RWPE2 (cell line): ENCODE measurements at places on chromosomes 16 and 17.

DNA sequence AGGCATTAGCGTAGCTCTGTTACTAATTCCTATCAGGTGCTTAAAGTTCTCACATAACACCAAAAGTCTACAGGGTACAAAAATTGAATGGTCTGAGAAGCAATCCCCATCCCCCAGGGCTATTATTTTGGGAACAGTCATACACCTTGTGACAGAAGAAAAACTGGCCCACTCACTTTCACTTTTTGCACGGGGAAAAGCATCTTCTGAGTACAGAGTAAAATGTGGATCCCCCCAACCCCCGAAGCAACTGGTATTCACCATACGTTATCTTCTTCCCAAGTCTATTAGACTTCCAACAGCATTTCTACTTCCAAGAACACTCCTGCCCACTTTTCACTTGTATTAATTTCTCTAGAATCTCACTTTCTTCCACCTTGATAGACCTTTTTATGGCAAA lies 11.8 kb downstream of the GGA3 start:
- no peak for DNase-seq

- DNase-seq, result no peak
Measured at GRCh38 chr16:55019419-55020131, 88.9 kb downstream of the IRX5 start.

- DNase-seq, result no peak
Measured at GRCh38 chr17:82441691-82442487, 8.7 kb downstream of the CYBC1 start.

DNA sequence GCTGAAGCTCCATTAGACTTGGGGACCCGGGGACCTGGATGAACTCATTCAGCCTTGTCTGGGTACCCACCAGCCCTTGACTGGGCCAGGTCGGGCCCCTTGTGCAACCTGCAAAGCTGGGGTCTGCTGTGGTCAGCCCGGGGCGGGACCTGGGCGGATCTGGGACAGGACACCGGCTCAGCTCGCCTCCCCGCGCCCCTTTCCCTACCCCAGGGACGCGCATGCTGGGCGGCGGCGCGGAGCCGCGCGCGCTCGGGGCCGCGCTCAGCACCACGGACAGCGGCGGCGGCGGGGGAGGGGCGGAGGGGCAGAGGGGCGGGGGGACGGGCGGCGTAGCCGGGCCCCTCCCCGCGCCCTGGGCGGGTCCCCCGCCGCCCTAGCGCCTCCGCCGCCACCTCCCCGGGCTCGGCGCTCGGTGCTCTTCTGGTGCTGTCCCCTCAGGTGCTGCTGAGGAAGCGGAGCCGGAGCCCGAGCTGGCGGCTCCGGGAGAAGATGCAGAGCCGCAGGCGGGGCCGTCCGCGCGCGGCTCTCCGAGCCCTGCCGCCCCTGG lies 7.4 kb downstream of the ACD start:
- DNase-seq, result no peak

DNA sequence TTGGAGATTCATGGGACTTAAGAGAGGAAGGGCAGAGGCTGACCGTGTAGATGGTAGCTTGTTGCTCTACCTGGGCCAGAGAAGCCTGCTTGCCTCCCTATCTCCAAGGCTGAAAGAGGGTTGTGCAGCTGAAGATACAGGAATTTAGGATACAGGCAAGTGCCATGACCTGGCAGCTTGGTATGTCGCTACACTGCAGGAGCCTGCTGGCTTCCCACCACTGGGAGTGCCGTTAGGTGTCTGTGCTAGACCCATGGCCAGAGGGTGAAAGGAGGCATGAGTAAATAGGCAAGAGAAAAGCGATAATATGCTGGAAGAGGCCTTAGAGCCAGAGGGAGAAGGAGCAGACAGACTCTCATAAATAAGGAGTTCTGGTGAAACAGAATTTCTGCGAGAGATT lies 10.6 kb downstream of the NAA60 start:
- DNase-seq, result no peak

- DNase-seq, result peak; percentile 95
Measured at GRCh38 chr17:42667088-42667951, 8.2 kb downstream of the TUBG2 start.

DNA sequence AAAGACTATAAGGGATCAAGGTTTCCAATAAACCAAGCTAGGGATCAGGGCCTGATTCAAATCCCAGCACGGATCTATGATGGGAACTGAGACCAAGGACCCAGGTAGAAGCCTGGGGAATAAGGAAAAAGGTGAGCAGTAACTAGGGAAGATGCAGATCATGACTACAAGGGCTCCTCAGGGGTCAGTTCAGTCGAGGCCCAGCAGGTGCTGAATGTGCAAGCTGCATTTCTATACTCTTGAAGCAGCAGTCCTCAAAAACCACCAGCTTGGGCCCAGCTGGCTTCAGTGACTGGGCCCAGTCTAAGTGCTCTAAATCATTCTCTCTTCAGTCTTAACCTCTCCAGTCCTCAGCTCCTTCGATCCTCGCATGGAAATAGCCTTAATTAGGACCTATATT lies 228.8 kb upstream of the AXIN2 start:
- DNase-seq, result no peak

DNA sequence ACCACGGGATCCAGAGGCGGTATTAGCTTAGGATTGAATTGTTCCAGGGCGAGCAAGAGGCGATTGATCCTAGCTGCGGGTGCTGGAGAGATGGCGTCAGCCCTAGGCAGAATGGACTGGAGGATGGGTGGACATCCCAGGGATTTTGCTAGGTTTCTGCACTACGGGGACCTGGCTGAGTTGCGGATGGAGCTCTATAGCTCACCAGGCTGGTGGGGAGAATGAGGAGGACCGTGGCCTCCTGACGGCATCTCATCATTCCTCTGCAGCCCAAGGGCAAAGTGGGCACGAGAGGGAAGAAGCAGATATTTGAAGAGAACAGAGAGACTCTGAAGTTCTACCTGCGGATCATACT lies 614 bp downstream of the TMEM208 start:
- no peak for DNase-seq

- DNase-seq, result no peak
Measured at GRCh38 chr16:87834005-87834667, 35.2 kb downstream of the SLC7A5 start.

GRCh38 chr16:81904320-81904719 lies 107.0 kb downstream of the SDR42E1 start:
- no peak for DNase-seq

GRCh38 chr16:86142801-86143236 lies 243.9 kb downstream of the IRF8 start:
- no peak for DNase-seq

- no peak for DNase-seq
Measured at GRCh38 chr17:29617481-29618271, 5.0 kb downstream of the CORO6 start.

- peak; percentile 61 for DNase-seq
Measured at GRCh38 chr16:70475054-70475871, 20.9 kb downstream of the FCSK start.
